ENCODE measurements at places on chromosomes 7 and 10.

DNA sequence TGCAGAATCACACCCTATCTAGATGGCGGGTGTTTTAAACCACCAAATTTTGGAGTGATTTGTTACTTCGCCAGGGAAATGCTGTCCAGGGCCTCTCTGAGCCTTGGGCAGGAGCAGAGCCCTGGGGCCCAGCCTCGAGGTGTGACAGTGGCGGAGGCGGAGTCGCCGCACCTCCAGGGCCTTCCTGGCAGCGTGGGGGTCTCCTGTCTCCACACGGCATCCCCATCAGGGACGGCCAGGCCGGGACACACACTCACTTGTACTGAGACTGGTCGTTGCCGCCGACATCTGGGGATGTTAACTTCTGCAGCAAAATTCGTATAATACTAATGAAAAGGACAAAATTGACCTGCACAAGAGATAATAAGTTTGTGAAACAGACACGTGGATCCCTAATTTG is 110.7 kb downstream of the VIPR2 start:
- peak; percentile 14 for DNase-seq

DNA sequence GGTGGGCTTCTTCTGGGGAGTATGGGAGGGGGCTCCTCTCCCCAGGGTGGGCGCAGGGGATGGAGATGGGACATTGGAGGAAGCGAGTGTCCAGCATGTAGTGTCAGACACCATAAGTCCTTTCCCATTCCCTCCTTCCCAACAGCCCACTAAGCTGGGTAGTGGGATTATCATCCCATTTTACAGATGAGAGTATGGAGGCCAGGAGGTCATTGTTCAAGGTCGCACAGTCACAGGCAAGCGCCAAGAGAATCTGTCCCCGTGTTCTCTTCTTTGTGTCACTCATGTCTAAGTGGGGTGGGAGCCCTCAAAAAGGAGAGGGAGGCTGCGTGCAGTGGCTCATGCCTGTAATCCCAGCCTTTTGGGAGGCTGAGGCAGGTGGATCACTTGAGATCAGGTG is 64.8 kb downstream of the CLIP2 start:
- no peak for DNase-seq

DNA sequence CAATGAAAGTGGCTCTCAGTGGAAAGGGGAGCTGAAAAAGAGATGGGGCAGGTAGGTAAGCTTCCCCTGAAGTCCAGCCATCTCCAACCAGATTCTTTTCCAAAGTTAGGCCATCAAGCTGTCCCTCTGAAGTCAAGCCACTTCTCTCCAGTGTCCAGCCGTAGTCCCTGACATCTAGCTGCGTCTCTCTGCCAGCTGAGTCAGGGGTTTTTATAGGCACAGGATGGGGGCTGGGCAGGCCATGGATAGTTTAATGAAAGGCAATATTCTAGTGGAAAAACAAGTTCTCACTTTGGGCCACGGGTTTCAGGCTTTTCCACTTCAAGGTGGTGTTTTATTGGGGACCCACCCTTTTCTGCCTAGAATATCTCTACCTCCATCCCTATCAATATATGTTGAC is 36.8 kb downstream of the AVL9 start:
- no peak for DNase-seq

GRCh38 chr10:132097609-132098377 is 32.0 kb downstream of the JAKMIP3 start:
- no peak for DNase-seq

DNA sequence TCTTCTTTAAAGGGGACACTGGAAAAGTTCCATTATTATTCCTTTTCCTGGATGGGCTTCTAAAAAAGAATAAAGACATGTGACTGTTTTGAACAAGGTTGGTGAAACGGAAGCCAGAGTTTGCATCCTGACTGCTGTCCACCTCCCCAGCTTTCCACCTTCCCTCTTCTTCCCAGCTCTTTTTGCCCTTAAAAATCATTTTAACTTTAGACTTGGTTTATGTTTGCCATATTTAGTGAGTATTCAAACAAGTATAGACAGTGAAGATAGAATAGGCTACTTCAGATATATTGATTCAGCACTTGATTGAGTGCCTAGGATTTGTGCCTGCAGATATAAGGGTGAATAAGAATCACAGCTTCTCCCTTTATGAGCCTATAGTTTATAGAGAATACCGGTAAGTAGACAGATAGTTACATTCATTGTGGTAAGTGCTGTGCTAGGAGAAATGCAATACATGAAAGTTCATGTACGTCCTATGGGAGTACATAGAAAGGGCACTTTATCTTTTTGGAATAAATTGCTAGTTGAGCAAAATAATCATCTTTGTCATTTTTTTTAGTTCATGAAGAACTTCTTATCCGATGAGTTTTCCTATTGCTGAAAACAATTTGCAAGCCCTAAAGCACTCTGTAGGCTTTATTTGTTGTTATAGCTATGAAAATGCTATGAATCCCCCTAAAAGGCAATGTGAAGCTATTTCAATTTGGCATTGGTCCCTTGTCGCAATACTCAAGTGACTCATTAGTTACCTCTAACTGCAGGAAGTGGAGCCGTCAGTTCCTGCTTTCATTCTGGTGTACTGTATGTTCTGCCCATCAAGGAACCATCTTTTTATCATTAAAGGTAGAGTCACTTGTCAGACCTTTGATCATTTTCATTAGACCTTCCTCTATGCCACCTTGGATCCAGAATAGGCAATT is 57.2 kb upstream of the STRIP2 start:
- DNase-seq: no peak

DNA sequence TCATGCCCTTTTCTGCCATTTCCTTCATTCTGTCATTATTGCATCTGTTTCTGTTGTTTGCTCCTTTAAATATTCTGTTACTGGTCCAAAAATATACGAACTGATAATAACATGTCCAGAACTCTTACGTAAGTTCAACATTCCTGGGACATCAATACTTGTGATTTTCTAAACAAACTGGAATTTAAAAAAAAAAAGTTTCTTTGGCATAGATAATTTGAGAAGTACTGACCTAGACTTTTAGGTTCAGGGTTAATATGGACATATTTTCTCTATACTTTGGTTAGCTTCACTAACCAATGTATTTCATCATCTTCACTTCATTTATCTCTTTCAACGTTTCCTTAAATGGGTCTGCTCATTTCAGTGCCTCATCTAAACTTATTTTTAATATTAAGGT is 147.3 kb downstream of the JMJD1C start:
- no peak for DNase-seq

GRCh38 chr7:37531225-37531624 is 82.6 kb upstream of the ELMO1 start:
- no peak for DNase-seq

GRCh38 chr7:108104324-108104723 is 25.8 kb downstream of the LAMB4 start:
- DNase-seq: no peak

DNA sequence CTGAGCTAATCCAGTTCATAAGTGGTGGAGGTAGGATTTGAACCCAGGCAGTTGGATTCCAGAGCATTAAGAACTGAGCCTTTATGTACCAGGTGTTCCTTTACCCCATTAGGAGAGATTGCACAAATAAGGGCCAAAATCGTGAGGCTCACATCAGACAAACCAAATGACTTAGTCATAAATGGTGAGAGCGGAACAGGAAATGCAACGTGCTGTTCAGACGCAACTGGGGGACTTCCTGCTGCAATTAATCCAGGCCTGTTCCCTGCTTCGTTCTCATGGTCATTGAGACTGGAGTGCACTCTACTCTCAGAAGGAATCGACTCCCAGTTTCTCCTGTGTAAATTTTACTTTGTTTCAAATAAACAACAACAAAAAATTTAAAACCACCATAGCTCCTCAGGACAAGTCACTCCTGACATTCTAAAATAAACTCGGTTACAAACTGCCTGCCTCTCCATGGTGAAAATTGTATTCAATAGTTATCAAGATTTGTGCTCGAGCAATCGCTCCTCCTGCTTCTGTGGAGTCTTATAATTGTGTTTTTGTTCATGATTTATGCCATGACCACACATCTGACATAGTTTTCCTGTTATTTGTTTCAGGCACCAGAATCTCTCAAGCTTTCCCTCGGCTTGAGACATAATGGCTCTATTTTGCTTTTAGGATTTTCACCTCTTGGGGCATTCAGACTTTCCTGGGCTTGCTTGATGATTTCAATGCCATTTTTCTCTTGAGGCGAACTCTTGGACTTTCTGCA is 115.3 kb upstream of the BMPER start:
- DNase-seq: no peak

- no peak for DNase-seq
Measured at GRCh38 chr10:50585921-50586739, 37.6 kb downstream of the SGMS1 start.

DNA sequence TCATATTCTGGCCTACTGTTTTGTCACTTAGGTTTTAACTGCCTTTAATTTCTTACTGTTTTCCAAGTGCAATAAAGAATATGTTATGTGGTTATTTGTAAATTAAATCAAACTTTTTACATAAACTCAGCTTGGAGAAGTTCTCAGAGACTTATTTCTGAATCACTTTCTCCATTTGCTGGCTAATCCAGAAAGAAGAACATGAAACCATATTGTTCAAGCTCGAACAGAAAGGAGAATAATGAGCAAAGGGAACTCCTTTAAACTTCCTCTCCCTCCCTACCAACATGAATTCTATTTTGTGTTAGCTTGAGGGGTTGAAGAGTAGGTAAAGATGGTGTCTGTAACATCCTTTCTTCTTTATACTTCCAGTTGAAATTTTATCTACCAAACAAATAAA is 52.3 kb downstream of the SHTN1 start:
- no peak for DNase-seq

- DNase-seq: no peak
Measured at GRCh38 chr7:135334830-135335543, 101.3 kb downstream of the STRA8 start.

GRCh38 chr10:17512341-17513001 is 58.1 kb upstream of the ST8SIA6 start:
- DNase-seq: no peak

DNA sequence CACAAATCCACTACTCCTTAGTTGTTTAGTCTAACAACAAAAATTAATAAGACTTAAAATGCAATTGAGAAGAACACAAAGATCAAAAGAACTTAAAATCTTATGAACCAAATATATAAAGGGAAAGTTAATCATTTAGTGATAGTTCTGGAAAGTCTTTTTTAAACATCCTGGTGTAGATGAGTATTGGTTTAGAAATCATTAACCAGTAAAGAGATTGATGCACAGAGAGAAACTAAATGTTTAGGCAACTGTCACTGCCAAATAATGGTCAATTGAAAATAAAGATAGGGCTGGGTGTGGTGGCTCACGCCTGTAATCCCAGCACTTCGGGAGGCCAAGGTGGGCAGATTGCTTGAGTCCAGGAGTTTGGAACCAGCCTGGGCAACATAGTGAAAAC is 44.9 kb downstream of the SP8 start:
- no peak for DNase-seq

DNA sequence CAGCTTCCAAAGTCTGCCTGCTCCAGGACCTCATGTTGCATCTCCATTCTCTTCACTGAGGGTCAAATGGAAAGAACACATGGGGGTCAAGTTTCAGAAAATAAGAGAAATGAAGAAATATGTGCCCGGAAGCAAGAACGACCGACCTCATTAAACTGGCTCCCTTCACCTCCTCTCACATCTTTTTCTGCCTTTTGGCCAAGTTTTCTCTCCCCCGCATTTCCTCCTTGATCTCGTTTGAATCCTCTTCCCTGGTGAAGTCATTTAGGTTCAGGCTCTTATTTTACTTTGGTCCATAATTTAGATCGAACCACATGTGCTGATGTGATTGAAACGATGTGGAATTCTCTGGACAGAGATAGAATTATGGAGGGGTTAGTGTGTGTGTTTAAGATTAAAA is 44.2 kb downstream of the EGFR start:
- DNase-seq: no peak

DNA sequence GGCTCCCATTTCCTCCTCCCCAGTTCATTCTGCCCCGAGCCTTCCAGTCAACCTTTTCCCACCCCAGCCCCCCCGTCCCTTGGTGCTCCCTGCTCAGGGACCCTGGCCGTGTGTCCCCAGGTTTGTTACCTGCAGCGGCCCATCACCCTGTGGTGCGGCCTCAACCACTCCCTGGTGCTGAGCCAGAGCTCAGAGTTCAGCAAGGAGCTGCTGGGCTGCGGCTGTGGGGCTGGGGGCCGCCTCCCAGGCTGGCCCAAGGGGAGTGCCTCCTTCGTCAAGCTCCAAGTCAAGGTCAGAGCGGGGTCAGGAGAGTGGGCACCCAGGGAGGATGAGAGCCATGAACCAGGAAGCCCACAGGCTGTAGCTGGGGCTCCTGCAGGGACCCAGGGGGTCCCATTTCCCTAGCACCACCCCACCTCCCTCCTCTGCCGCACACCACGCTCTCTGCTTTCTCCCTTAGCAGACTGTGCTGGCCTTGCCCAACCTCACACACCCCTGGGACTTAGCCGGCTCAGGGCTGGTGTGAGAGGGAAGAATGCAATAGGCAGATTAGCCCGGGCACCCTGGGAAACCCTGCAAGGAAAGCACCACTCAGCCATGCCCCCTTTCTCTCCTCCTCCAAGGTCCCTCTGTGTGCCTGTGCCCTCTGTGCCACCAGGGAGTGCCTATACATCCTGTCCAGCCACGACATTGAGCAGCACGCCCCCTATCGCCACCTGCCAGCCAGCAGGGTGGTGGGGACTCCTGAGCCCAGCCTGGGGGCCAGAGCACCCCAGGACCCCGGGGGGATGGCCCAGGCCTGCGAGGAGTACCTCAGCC is 2.0 kb upstream of the PCOLCE start:
- DNase-seq: no peak

GRCh38 chr7:102260856-102261255 is 25.8 kb upstream of the SH2B2 start:
- DNase-seq: no peak

DNA sequence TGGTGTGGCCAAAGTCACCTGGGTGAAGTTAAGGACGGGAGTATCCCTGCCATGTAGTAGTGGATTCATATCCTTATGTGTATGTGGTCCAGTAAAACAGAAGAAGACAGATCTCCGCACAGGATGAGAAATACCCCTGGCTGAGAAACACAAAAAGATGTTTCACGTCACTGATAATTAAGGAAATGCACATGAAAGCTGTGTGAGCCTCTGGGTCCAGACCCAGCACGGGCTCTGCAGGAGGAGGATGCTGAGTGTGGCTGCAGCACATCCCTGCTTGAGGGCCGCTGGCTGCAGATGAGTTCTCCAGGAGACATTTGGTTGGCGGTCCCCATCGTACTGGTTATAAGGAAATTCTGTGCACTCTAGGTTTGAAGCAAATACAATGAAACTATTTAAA is 8.2 kb upstream of the SUN1 start:
- no peak for DNase-seq
